Endothelial cell (in vitro differentiated cells): ENCODE measurements at places on chromosomes 1 and 21.
A peak's percentile ranks its signal among the peaks of the same experiment; 100 is the strongest.

- DNase-seq = no peak
These were observed 64.7 kb downstream of the SGIP1 start for GRCh38 chr1:66598670-66599069.

GRCh38 chr1:41495210-41495948 lies 10.9 kb upstream of the EDN2 start:
- peak; percentile 50 for DNase-seq

- DNase-seq = peak; percentile 75
These were observed at the start of gene HMGN2 for GRCh38 chr1:26472320-26472900. HMGN2 (plus strand) TSS chr1:26472440; CDS start chr1:26472613, 173 bp downstream.

DNA sequence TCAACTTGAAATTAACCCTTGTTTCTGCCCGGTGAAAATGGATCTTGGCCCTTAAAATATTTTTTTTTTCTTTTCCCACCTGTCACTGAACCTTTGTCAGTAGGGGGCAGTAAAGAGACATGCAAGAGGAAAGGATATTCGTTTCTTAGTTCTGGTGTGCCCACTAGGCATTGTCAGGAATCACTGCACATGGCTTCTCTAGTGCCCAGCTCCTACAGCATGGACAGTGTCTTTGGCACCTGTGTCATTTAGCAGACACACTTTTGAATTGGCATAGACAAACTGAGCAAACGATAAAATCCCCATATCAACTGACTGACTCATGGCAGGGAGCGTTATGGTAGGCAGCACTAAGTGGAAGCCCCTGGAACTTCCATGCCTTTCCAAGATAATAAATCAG lies 1048.1 kb downstream of the BRINP3 start:
- peak; percentile 37 for DNase-seq

GRCh38 chr1:71667216-71667615 lies 586.4 kb upstream of the ZRANB2 start:
- no peak for DNase-seq

DNA sequence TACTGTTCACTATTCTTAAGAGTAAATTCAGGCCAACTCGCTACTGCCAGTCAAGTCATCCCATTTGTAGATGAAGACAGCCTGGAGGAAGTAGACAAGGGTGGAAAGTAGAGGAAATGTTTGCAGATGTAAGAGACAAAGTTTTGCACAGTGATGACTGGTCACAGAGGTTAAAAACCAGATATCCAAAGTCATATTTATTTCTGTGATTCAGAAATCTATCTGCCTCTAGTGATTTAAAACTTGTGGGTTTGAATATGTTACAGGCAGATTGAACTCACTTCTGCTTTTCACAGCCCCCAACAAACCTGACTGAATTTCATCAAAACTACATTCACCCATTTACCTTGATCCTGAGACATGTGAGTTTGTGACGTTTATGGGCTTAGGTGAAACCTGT lies 484.7 kb upstream of the C1orf87 start:
- no peak for DNase-seq

DNA sequence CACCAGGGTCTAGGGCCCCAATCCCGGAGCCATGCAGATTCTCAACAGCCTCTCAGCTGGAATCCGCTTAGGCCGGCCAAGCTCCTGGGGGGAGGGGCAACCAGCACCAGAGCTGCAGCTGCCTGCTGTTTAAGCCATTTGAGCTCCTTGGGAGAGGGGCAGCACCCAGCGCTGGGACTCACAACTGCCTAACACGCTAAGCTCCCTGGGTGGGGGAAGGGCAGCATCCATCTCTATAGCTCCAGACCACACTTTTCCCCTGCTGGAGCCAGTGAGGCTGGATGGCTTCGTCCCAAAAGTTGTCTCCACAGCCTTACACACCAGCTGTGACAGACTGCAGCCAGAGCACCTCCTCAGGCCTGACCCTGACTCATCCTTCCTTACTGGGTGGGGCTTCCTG lies 6.9 kb upstream of the PTGFR start:
- no peak for DNase-seq

DNA sequence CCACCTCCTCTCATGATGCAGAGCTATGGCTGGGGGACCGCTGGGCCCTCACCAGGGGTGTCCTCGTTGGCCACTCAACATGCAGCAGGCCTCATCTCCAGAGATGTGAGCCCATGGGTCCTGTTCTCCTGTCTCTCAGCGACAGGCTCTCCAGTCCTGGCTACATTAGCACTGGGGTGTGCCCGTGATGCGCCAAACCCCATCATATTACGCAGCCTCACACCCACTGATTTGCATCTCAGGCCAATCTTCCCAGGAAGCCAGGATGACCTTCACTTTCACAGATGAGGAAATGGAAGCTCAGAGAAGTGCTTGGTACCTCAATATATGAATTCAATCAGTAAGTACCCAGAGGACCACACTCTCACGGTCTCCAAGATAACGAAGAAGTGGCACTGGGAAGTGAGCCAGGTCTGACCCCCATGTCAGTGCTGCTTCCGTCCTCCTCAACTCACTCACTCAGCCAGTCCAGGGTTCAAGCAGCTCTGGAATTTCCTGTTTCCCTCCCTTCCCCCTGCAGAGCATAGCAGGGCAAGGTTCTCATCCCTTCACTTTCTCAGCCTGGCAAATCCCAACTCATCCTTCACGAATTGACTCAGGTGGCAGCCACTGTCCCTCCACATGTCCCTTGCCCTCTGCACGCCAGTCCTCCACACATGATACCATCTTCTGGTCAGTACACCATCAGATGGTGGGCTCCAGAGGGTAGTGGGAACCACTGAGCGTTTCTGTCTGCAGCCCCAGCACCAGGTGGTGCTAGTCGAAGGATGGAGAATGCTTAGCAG lies 28.9 kb upstream of the EVA1B start:
- no peak for DNase-seq

- DNase-seq = no peak
These were observed 86.5 kb downstream of the MAN1C1 start for GRCh38 chr1:25703041-25703440.

DNA sequence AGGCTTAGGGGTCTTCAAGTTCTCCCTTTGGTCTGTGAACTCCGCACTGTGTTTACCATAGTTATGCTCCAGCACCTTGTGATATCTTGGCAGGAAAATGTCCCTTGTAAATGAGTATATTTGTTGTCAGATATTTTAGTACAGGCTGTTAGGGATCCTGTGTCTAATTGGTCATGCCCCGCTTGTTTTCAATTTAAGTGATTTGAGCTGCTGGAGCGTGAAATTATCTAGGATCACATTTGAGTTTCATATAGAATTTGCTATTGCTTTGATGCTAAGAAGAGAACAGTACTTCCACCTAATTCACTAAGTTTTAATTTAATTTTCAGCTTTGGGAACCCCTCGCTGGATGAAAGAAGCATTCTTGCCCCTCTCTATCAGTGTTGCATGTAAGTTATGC lies 15.4 kb upstream of the TOR3A start:
- DNase-seq = no peak

- no peak for DNase-seq
These were observed 107.2 kb downstream of the RGS2 start for GRCh38 chr1:192916021-192916420.

- DNase-seq = no peak
These were observed 34.2 kb downstream of the KRTAP10-1 start for GRCh38 chr21:44505673-44506278.

DNA sequence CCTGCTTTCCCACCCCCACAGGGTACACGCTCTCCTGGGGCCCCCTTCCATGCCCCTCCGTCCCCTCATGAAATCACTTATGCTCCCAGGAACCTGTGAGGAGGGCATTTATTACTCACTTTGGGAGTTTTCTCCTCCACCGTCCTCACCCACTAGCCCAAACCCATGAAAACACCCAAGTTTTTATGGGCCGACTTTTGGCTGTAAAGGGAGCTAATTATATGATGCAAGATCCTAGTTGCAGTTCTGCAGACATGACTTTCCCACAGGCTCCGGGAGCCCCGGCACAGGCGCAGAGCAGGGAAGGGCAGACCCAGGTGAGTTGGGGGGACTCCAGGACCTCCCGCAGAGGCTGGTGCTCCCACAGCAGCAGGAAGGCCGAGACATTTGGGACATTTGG lies 29.7 kb downstream of the EPHA2 start:
- no peak for DNase-seq

GRCh38 chr1:94694226-94694915 lies 125.8 kb upstream of the SLC44A3 start:
- no peak for DNase-seq

GRCh38 chr1:90850181-90850897 lies 133.2 kb upstream of the BARHL2 start:
- DNase-seq = peak; percentile 22

GRCh38 chr1:234218078-234218477 lies 155.2 kb upstream of the COA6 start:
- DNase-seq = no peak

DNA sequence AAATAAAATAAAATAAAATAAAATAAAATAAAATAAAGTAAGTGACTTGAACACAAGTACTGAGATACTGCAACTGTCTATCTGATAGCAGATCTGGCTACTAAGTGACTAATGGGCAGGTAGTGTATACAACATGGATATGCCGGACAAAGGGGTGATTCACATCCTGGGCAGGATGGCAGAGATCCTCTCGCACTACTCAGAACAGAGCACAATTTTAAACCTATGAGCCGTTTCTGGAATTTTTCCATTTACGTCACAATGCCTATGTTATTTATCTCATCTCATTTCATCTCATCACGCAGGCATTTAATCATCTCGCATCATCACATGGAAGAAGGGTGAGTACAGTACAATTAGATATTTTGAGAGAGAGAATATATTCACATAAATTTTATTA lies 233.3 kb upstream of the COA6 start:
- DNase-seq = no peak

- DNase-seq = no peak
These were observed 3.8 kb downstream of the ACBD6 start for GRCh38 chr1:180498594-180498993.

DNA sequence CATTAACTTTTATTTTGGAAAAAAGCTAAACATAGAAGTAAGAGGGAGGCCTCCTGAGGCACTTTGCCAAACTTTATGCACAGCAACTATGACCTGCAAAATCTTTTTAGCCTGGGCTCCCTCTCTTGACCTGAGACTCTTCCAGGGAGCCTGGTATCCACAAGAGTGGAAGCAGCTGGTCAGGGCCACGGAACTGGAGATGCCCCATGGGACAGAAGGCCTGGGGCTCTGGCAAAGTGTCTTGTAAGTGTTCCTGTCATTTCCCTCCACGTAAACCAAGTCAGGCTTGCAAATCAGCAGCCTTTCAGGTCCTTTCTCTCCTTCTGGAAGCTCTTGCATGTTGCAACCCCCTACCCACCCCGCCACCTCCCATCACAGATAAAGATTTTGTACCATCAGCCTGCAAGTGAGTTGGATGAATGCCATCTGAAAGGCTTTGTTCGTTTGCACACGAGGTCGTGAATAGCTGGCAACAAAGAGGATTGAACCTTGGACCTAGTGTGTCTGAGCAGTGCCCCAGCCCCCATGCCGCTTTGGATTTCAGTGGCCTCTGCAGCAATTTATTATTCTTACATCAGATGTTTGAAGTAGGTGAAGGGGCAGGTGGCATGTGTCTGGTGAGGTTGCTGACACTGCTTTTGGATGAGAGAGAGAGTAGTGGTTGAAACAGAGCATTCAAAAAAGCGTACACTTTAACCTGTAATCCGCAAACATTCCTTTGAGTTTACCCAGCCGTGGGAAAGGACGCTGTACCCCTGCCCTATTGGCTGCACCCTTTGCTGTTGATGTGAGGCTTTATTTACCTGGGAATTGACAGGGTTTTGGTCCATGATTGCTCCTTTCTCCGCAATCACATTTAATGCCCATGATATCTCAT lies 91.6 kb downstream of the GALNT2 start:
- DNase-seq = no peak

- no peak for DNase-seq
These were observed 11.0 kb upstream of the PLA2G2C start for GRCh38 chr1:20197329-20197791.

DNA sequence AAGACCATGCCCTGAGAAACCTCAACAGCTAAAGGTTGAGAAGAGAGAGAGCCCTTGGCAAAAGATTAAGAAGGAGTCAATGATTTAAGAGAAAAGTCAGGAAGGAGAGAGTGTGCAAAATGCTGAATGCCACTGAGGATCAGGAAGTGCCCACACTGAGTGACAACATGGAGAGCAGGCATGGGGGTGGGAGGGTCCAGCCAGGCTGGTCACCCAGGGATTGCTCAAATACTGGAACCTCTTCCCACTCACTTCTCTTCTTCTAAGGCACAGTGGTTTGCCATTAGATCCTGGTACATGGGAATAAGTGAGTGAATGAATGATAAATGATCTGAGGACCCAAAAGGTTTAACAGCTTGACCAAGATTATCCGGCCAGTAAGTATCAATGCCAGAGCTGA lies 11.1 kb downstream of the PRR9 start:
- DNase-seq = no peak

DNA sequence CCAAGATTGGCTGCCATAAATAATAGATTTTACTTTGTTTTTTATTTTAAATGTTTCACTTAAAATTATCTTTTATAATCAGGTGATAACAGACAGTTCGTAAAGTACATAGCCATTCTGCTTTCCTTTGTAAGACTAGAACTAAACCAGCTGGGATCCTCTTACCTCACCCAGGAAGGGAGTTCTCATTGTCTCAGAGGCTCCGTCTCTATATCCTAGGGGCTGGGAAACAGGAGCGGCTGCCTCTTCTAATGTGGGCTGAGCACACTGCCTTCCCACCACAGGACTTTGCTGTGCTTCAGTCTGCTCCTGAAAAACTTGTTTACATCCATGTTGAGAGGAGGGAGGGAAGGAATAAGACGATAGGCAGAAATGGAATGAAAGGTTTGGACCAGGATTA lies 45.6 kb upstream of the PGD start:
- DNase-seq = no peak

GRCh38 chr21:31725202-31725839 lies 6.6 kb downstream of the SCAF4 start:
- no peak for DNase-seq

GRCh38 chr1:205481629-205482151 lies 22.8 kb upstream of the CDK18 start:
- DNase-seq = no peak

DNA sequence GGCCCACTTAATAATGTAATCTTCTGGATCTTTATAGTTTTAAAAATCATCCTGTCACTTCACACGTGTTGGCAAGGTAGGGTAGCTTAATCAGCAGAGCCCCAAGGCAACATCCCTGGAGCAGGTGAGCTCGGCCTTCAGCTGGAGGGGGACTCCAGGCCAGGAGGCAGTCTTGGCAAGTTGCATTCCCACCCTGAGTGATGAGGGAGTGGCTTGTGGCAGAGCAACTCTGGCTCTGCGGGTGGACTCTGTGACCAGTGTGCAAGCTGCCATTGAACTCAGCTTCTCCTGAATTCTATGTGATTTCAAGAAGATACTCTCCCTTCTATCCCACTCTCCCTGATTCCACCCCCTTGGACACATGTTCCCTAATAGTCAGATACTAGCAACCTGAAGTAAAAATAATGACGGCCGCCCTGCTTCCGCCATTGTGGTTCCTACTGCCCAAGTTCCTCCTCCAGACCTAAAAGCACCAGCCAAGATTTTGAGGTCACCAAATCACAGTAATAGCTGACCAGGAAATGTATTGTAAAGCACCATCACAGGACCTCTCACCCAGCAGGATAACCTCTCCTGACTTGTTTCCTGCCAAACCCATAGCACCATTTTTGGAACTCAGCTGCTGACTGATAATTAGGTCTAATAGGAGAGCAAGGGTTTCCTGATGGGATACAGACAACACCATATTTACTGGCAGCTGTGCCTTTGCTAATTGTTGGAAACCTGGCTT lies 11.5 kb upstream of the LYST start:
- no peak for DNase-seq
